Hematopoietic multipotent progenitor cell treated with erythropoietin and hydrocortisone succinate and interleukin-3 and kit ligand, for 15 days (in vitro differentiated cells): ENCODE measurements at places on chromosomes 6 and 20.

- DNase-seq: no peak
Measured at GRCh38 chr20:4833074-4833728, 111.5 kb downstream of the PRND start.

DNA sequence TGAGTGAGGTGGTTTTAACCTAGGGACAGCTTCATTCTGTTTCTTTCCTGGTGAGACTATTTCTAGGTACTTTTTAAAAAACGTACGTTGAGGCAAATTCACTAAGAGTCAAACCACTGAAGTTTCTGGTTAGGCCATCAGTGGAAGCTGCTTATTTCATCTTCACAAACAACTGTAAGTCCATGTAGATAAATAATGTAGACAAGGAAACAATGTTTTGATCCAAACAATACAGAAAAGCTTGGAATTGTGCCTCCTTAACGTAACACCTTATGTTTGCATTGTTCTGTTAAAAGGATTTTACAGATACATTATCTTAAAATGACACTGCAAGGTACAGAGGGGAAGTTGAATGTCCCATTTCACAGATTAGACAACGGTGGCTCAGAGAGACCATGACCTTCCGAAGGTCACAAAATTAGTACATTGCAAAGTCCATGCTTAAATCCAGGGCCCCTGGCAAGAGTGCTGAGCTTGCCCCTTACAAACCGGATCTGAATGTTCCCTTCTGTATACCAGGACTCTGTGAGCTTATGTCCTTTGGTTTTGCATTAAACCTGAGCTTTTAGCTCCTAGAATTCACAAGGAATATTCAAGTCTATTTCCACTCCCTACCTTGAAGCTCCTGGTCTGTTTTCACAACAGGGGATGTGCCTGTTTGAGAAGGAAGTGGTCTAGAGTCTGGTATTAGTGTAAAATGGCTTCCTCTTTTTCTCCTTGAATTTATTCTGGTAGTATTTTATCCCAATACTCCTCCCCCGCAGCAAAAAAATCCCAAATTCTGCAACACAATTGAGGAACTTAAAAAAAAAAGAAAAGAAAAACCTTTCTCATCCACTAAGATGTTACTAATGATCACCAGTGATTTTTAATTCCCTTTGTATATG, 28.9 kb upstream of the ZNF217 start:
- DNase-seq: peak; percentile 41

GRCh38 chr6:38715016-38715689, at the start of gene DNAH8:
Gene DNAH8, plus strand, starts transcription at chr6:38715311. Its CDS starts 7,499 bp downstream, at chr6:38722810.
- DNase-seq: no peak

- DNase-seq: no peak
Measured at GRCh38 chr6:99603421-99604165, 3.0 kb upstream of the PRDM13 start.

- DNase-seq: no peak
Measured at GRCh38 chr6:145070791-145071190, 664.5 kb downstream of the EPM2A start.

- no peak for DNase-seq
Measured at GRCh38 chr6:139600343-139600742, 225.9 kb upstream of the CITED2 start.

DNA sequence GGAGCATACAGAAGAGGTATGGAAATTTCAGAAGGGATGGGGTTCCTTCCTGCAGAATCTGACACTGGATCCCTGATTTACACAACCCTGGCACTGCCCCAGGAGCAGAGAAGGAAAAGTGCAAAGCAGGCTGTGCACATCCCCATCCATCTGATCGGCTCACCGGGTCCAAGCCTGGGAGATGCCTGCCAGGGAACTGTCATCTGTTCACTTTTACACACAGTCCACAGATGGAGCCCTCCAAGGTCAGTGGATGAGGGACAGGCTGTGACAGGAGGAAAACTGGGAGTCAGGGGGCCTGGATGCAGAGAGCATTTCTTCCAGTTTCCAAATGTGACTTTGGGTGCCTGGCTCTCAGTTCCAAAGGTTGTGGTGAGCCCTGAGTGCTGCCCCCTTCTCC, 11.0 kb upstream of the SYNDIG1 start:
- no peak for DNase-seq

GRCh38 chr6:83921315-83921714, 61.8 kb downstream of the CYB5R4 start:
- DNase-seq: no peak

DNA sequence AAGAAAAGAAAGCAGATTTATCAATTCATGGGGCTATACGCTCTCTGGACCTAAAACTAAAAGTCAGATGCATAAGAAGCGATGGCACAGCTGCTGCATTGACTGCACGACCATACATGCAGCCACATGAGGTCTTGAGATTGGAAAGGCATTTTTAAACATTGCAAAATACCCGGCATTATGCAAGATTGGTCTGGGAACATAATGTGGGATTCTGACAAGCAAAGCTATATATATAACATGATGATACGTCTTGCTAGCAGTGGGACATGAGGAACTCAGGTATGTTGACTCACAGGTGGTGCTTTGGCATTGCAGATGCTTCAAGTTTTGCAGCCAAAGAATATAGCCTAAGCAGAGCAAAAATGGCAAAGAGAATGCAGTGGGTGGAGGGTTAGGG, 55.1 kb downstream of the SAMD3 start:
- DNase-seq: no peak

GRCh38 chr6:52227495-52227894, 16.8 kb downstream of the IL17F start:
- no peak for DNase-seq

DNA sequence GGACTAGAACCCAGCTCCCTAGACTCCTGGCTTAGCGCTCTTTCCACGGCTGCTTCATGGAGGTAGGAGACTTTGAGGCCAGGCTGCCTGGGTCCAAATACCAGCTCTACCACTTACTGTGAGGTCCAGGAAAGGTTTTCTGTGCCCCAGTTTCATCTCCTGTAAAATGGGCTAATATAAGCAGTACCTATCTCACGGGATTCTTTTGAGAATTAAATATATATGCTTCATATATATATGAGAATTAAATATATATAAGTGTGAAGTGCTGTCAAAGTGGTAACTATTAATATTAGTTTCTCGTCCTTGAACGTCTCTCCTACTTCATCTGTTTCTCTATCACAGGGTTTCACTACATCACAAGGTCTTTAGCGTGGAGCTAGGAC, 10.2 kb upstream of the LY6G5C start:
- DNase-seq: no peak

DNA sequence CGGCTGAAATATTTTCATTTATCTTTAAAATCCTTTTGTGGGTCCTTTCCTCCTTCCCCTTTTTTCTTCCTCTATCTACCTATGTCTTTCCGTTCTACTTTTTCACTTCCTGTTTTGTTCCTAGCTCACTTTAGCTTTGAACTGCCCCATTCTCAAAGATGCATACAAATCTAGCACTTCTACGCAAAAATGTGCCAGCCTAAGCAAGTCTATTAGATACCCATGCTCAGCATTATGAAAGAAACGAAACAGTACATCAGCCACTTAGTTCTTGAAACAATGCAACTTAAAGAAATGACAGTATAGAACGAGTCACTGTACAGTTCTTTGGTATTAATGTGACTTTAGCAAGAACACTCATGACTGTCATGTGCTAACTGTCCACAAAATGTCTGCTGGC, 47.3 kb upstream of the MARCKS start:
- DNase-seq: no peak

- DNase-seq: no peak
Measured at GRCh38 chr6:137749696-137750211, 117.3 kb upstream of the TNFAIP3 start.

DNA sequence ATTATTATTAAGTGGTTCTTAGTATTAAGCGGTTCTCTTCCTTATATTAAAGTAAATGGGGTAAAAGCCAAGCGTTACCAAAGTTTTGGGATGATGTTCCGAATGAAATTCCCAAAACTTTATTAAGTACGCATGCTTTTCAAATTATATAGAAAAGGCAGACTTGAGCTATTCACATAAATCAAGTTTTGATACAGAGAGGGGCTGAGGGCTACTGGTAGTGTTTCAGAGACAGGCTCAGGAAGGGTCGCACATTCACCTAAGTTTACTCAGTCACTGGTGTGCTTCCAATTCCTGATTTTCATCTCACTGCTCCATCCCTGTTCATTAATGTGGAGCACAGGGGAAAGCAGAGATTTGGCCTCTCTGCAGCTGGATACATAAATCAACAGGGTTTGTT, 652.2 kb downstream of the QKI start:
- no peak for DNase-seq

DNA sequence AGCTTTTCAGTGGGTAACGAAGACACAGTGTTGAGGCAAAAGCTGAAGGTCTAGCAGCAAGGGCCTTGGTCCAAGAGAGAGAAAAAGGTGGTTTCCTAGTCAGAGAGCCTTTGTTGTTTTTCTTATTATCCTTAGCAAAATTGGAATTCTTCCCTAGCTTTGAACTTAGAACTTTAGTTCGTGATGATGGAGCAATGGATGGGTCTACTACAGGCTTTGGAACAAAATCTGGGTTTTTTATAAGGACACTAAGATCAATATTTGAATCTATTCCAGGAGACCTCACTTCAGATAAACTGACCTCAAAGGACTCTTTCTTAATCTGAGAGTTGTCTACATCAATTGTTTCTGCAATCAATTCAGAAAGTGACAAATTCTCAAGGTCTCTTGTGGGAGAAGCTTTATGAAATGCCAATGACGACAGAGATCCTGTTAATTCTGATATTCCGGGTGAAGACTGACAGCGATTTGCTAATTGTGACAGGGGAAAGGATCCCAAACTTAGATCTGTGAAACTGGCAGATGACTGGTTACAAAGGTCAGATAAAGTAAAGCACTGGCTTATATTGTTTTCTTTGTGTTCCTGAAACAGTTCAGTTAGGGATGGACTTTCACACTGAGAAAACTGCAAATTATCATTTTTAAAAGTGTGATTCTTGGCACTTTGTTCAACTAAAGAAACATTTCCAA, 17.7 kb downstream of the HBS1L start:
- DNase-seq: no peak

DNA sequence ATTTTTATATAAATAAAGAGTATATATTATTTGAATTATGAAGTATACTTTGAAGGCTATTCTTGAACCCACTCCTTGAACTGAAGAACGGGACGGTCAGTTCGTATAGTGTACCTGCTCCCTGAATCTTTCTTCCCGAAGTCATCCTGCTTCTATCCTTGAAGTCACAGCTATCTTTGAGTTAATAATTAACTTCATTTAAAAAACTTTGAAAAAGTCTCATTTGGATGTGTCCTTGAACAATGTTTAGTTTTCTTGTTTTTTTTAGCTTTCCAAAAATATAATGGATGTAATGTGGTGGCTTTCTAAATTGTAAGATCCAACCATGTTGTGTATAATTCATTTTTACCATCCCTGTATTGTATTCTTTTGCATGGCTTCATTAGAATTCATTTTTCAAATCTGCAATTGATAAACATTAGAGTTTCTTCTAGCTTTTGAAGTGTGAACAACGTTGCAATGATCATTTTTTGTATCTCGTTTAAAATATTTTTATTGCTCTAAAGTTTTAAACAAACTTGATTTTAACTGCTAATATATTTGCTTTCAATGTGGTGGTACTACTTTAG, 94.4 kb downstream of the NCOA3 start:
- DNase-seq: no peak

- no peak for DNase-seq
Measured at GRCh38 chr6:166277018-166277417, 31.2 kb downstream of the PRR18 start.

- no peak for DNase-seq
Measured at GRCh38 chr6:115067690-115068447, 725.0 kb upstream of the HS3ST5 start.

DNA sequence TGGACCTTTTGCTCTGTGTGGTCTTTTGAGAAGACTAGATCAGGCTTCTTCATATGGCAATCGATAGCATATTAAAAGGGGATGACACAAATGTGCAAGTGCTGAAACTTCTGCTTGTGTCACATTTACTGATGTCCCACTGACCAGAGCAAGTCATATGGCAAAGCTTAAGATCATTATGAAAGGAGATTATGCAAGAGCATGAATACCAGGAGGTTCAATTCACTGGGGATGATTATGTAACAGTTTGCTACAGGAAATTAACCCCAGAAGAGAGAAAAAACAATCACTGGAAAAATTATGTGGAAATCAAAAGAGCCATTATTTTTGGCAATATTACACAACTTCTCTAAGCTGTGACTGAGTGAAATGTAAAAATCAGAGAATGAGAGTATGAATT, 13.7 kb upstream of the PRDM13 start:
- no peak for DNase-seq

DNA sequence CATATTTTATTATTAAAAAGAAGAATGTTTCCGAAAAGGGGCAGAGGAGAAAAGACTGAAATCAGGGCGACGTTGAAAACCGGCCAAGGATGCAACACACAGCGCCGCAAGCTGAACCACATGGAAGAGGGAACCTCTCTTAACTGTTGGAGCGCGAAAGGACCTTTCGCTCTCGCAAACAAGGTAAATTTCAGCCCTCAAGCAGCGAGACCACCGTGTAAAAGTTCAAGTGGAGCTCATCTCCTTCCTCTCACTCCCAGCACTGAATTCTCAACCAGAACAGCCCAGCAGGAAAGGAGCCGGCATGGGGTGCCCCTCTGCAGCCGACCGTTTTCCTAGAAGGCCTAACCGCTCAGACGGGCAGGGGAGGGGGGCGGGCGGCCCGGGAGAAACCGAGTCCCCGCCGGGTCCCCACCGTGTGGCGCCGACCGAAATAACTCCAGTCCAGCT, 621 bp downstream of the GPR63 start:
- no peak for DNase-seq

DNA sequence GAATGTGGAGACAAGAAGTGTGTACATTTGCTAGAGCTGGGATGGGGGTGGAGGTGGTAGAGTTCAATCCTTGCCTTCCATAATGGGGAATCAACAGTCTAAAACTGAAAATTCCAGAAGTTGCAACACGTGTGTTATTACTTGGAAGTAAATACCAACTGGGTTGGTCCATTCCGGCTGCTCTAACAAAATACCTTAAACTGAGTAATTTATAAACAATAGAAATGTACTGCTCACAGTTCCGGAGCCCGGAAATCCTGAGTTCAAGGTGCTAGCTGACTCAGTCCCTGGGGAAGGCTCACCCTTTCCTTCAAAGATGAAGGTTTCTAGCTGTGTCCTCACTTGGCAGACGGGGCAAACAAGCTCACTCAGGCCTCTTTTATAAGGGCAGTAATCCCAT, 59.0 kb downstream of the RIN2 start:
- no peak for DNase-seq
